ENCODE measurements at places on chromosomes 3 and 15.

GRCh38 chr15:31352911-31353811, 26.5 kb downstream of the KLF13 start:
- no peak for DNase-seq

GRCh38 chr3:197527569-197527968, 28.2 kb downstream of the BDH1 start:
- no peak for DNase-seq

DNA sequence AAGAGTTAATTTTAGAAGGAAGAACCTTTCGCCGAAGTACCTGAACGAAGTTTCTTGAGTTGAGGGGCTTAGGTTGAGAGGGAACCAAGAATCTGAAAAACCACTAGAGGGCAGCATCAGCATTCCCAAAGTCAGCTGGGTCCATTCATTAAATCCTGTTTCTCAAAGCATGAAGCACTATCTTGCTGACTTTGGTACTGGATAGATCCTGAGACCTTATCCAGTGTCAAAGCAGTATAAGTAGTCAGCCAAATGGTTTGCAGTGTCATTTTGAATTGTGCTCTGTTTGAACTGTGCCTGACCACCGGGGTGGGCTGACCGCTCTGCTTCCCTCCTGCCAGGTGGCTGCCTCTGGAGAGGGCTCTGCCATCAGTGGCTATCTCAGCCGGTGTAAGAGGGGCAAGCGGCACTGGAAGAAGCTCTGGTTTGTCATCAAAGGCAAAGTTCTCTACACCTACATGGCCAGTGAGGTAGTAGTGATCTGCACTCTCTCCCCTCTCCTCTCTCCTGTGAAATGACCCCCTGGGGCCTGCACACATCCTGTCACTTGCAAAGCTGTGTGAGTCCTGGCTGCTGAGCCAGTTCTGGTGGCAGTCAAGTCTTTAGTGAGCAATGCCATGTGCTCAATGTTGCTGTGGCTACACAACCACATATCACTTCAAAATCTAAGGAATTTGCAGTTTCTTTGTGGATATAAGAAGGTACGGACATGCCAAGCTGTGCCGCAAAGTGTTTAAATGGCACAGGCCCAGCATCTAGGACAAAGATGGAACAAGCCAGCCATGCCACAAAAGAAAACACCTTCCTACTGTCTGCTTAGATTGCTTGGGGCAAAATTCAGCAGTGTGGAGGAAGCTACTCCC, 21.4 kb upstream of the NR2C2 start:
- DNase-seq, result peak; percentile 36

DNA sequence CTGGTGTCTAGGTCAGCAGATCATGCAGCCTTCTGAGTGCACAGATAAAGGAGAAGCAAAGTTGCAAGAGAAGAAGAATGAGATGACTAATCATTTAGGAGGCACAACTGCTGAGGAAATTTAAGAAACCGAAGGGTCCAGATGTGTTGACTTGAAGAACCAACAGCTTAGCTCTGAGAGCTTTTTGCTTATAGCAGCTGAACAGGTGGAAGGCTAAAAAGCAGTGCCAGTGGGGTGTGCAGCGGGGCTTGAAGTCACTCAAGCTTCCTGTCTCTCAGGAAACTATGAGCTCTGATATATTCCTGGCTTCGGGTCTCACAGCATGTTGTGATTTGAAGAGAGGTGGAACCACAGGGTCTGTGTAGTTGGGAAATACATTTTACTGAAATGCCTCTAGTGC, 305.7 kb downstream of the RYR3 start:
- DNase-seq, result no peak

GRCh38 chr3:186882150-186882524, 39.6 kb downstream of the ADIPOQ start:
- no peak for DNase-seq

- no peak for DNase-seq
Measured at GRCh38 chr3:60707452-60708020, 543.7 kb downstream of the FHIT start.

- DNase-seq, result no peak
Measured at GRCh38 chr3:177089110-177089509, 108.2 kb downstream of the TBL1XR1 start.

GRCh38 chr3:34106879-34107278, 308.4 kb downstream of the PDCD6IP start:
- DNase-seq, result no peak

DNA sequence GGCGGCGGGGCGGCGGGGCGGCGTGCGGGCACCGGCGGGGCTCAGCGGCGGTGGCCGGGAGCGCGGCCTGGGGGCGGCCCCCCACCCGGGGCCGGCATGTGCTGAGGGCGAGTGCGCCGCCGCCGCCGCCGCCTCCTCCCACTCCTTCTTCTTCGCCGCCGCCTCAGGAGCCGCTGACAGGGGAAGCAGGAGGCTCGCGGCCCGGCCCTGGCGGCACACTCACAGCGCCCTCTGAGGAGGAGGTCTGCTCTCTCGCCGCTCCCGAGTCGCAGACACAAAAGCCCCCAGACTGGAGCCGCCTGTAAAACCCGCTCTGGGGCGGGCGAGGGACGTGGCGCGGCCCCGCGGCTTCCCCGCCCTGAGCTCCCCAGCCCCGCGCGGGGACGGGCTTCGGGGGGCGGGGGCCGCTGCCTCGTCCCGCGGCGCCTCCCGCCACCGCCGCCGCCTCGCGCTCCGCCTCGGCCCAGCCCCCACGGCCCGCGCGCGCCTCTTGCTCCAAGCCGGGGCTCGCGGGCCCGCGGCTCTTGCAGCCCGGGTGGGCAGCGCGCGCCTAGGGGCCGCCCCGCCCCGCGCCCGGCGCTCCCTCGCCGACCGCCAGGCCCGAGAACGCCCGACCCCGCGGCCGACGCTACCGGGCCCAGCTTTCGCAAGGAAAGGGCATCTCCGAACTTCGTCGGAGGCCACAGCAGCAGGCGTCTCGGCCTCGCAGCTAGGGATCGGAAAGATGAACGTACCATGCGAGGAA, at the start of gene PYGO1:
Gene PYGO1 (minus strand): TSS at position 276 of the 745 bp plus-strand sequence. CDS start 462 bp downstream, outside the sequence.
- DNase-seq, result peak; percentile 49

DNA sequence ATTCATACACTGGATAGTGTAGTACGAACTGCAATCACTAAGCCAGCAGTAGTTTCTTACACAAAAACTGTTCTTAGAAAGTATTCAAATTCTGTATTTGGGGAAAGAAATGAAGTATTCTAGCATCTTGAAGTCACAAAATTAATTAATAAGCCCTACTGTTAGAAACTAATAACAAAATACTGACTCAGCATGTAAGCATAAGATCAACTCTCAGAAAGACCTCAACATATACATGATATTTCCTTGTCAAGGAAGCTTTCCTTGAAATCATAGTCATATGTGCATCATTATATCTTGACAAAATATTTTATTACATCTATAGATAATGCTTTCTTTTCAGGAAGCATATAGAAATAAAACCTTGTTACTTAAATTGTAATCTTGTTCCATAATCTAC, 115.5 kb upstream of the GOLGA6L6 start:
- no peak for DNase-seq

DNA sequence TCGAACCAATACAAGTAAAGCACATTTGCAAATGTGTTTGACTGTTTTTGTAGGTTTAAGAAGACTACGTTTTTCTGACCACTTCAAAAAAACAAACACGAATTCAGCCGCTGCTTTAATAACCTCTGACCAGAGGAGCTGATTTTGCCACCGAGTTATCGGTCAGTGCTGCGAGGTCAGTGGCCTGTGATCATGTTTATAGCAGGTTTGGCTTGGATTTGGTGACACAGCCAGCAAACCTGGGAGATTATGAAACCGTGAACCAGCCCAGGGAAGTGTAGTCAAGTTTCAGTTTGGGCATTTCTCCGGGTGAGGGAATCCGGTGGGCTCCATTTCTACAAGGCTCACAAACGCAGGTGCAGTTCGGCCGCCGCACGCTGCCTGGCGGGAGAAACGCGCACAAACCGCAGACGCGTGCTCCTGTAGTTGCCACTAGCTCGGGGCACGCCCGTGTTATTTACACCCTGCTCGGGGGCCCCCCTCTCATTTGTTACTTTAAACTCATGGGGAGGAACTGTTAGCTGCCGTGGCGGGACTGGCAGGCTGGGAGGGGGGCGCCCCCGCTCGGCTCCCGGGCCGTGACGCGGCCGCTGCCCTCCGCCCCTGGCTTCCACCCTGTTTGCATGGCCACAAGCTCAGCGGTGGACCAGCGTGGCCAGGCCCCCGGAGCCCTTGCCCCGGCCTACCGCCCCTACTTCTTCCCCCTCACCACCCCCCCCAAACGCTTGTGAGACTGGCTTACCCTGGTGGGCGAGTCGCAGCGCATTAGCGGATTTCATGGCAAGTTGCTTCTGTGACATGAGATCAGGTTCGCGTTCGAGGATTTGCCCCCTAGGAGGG, 13.6 kb upstream of the ONECUT1 start:
- DNase-seq, result no peak

- DNase-seq, result no peak
Measured at GRCh38 chr3:3109407-3110298, 521 bp downstream of the IL5RA start.

GRCh38 chr3:13152826-13153710, 79.8 kb upstream of the IQSEC1 start:
- no peak for DNase-seq

DNA sequence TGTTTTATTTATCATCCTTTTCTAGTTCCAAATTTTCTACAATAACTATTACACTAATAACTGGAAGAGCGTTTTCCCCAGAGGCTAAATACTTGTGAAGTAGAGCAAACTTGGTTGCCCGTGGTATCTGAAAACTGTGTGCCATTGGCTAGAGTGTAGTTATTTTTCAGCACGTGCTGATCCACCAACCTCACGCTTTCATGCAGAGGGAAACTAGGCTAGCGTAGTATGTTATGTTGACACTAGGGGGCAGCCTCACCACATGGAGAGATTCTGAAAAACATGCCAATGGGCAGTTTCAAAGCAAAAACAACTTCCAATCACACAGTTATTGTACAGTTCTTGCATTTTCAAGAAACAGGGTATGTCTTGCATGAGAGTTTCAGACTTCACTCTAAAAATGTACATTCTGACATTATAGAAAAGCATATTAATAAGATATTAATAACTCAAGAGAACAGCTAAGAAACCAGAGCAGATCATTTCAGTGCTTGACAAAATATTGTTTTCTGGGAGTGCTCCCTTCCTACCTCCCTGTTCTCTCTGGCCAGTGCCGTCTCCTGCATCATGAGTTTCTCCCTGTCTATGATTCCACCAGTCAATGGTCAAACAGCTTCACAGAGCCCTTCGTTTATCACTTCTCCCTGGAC, 39.7 kb downstream of the SPATA12 start:
- DNase-seq, result peak; percentile 49

GRCh38 chr3:185176750-185177359, 24.0 kb upstream of the C3orf70 start:
- DNase-seq, result no peak

- DNase-seq, result no peak
Measured at GRCh38 chr15:70400766-70401541, 303.2 kb upstream of the TLE3 start.

DNA sequence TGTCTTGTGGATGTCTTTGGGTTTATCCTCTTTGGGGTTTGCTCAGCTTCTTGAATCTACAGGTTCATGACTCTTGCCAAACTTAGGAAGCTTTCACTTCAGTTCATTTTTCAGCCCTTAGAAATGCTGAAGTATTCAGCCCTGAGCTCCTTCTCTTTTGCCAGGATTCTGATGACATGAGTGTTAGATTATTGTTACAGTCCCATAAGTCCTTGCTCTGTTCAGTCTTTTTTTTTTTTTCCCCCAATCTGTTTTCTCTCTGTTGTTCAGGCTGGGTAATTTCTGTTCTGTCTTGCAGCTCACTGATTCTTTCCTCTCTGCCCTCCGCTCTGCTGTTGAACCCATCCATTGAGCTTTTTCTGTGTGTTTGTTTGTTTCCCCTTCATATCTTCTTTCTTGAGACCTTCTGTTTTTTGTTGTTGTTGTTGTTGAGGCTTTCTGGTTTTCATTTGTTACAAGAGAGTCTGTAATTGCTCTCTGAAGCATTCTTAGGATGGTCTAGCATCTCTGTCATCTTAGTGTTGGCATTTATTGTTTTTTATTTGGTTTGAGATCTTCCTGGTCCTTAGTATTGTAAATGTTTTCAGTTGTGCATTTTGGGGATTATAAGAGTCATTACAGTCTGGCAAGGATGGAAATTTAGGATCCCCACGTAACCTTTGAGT, 18.4 kb downstream of the LRCH3 start:
- no peak for DNase-seq
